ENCODE measurements at places on chromosomes 16 and 17.

DNA sequence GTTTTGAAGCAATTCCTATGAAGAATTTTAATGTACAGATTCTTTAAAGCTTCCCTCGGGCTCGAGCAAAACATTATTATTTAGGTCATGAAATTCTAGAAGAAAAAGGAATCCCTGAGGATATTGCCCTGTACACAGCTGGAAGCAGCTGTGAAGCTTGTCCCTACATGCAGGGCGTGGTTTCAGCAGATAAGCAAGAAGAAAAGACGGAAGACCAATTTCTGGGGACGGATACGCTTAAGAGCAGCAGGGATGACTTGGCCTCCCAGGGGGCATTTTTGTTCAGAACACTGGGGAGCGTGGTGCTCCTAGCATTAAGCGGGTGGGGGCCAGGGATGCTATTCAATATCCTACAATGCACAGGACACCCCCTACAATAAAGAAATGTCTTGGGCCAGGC, 34.3 kb downstream of the LITAF start:
- DNase-seq: no peak

- DNase-seq: no peak
Observed at GRCh38 chr17:34781071-34781470, 180.2 kb downstream of the CCT6B start.

DNA sequence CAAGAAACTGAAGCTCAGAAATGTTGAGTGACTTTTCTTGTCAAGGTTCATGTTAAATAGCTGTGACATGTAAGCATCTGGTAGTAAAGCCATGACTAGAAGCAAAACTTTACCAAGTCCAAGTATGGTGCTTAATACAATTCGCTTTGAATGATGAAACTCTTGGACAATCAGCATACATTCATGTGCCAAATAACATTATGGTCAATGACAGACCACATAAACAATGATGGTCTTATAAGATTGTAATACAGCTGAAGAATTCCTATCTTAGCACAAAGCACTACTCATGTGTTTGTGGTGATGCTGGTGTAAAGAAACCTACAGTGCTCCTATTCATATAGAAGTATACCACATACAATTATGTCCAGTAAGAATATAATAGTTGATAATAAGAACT, 97.1 kb upstream of the RPRML start:
- no peak for DNase-seq

DNA sequence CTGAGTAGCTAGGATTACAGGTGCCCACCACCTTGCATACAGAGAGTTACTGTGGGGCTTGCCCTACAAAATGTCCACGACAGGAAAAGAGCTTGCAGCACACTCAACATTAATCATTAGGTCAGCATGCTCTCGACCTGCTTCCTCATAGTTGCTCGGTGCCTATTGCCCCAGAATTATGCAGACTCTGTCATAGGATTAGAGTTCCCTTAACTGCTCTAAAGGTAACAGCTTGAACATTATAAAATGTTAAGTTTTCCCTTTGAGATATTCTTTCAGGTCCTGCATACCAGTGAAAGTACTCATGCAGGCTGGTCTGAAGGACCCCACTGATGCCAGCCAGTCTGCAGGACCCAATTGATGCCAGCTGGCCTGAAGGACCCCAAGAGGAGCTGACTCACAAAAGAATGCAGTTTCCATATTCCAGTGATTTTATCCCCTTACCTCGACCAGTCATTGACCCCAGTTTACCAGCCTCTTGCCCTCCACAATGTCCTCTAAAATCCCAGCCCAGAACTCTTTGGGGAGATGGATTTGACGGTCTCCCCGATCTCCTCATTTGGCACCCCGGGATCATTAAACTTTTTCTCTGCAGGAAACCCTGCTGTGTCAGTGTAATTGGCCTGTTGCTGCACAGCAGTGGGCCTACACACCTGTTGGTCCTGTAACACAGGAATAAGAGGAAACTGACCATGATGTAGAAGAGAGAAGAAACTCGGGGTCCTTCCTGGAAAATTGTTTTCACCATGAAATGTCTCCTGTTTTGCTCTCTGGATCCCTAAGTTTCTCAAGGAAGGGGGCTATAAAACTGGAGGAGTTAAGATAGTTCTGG, 10.6 kb downstream of the ICAM2 start:
- DNase-seq: peak; percentile 15

- DNase-seq: no peak
Observed at GRCh38 chr17:54835015-54835414, 65.6 kb upstream of the TOM1L1 start.

- no peak for DNase-seq
Observed at GRCh38 chr17:7849751-7850504, 4.9 kb upstream of the TMEM88 start.

- DNase-seq: no peak
Observed at GRCh38 chr17:75910699-75911098, 6.0 kb upstream of the MRPL38 start.

- DNase-seq: no peak
Observed at GRCh38 chr17:82970067-82970466, 109.3 kb upstream of the METRNL start.
